Mammary epithelial cell (primary cell): ENCODE measurements at places on chromosomes 1 and 21. TPM values are rescaled to one million over a fixed set of nuclear protein-coding genes. Genes with fewer than 3 reads are reported as not detected.

Gene KRTAP7-1
- not detected for polyA plus RNA-seq

Gene KMO
- polyA plus RNA-seq = 3.1 TPM

Gene ACOT11
- 9.4 TPM for polyA plus RNA-seq

Gene LCE2A
- not detected for polyA plus RNA-seq

Gene MX2
- polyA plus RNA-seq = not detected

Gene GOLT1A
- polyA plus RNA-seq = 0.22 TPM

Gene TIE1
- not detected for polyA plus RNA-seq

Gene SERTAD4
- polyA plus RNA-seq = 4.1 TPM

Gene FBXO2
- polyA plus RNA-seq = 113 TPM

Gene DISP1
- 1.6 TPM for polyA plus RNA-seq

Gene SASS6
- 1.3 TPM for polyA plus RNA-seq

Gene OR10J1
- not detected for polyA plus RNA-seq

Gene C1orf115
- polyA plus RNA-seq = 1.1 TPM

Gene NMNAT1
- 9.4 TPM for polyA plus RNA-seq

Gene LAX1
- polyA plus RNA-seq = 0.01 TPM

Gene PPM1J
- 6.2 TPM for polyA plus RNA-seq

Gene ASPM
- polyA plus RNA-seq = 6.7 TPM

Gene CD1D
- 3.7 TPM for polyA plus RNA-seq

Gene VWA1
- polyA plus RNA-seq = 4.2 TPM

Gene C4BPA
- not detected for polyA plus RNA-seq

Gene TTC13
- 4.1 TPM for polyA plus RNA-seq

Gene PTGS2
- 13.5 TPM for polyA plus RNA-seq

Gene OLFM3
- polyA plus RNA-seq = not detected

Gene CD101
- 0.15 TPM for polyA plus RNA-seq

Gene UBE2U
- not detected for polyA plus RNA-seq
